Activated naive CD4-positive, alpha-beta T cell treated with Interleukin-2 at 50 U/mL for 16 hours (primary cell): ENCODE measurements at places on chromosomes 12 and 14.

- peak; percentile 78 for DNase-seq
These were observed 10.7 kb downstream of the STAC3 start for GRCh38 chr12:57240066-57240921.

DNA sequence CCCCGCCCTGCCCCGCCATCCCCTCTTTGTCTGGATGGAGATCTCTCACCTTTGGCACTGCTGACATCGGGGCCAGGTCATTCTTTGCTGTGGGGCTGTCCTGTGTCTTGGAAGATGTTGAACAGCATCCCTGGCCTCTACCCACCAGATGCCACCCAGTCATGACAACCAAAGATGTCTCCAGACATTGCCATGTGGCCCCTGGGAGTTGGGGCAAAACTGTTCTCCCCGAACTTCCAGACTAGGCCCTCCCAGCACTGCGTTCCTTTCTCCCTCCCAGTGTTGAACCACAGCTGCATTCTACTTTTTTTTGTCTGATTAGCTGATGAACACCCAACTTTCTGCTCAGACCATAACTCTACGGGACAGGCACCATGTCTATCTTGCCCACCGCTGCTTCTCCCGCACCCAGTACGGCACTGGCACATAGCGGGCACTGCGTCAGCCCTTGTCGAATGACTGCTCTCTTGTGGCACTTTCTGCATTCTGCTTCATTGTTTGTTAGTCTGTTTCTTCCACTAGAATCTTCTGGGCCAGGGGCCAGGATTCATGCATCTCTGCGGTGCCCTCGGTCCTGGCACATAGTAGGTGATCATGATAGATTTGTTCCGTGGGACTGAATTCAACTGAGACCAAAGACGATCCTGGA, 13.1 kb upstream of the MYL2 start:
- DNase-seq = no peak

DNA sequence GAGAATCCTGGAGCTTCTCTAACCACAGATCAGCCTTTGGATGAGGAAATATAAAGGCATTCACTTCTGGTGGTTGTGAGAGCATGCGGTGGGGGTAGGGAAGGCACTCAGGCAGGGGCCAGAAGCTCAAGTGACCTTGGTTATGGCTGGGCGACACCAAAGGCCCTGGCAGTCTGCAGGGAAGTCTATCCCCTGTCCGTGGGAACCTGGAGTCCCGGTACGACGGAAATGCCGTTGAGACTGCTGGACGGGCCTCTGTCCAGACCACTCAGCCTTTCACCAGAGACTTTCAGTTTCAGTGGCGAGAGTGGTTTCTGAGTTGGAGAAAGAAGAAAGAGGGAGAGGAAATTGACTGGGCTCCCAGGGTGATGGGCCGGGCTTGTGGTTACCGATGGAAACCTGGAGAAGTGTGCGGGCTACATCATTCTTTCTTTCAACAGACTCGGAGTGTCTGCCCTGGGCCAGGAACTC, 20.9 kb downstream of the ISCA2 start:
- DNase-seq = no peak

GRCh38 chr14:32370714-32371113, 41.6 kb downstream of the AKAP6 start:
- DNase-seq = no peak

GRCh38 chr14:70804556-70805162, 4.7 kb downstream of the MAP3K9 start:
- DNase-seq = no peak

- DNase-seq = no peak
These were observed 974 bp downstream of the BTBD7 start for GRCh38 chr14:93331728-93332396.

- DNase-seq = no peak
These were observed 17.3 kb upstream of the TMPRSS12 start for GRCh38 chr12:50825372-50825838.

GRCh38 chr12:122086641-122087285, 8.2 kb downstream of the MLXIP start:
- no peak for DNase-seq

GRCh38 chr12:48937170-48937569, 11.9 kb upstream of the FKBP11 start:
- DNase-seq = no peak

- DNase-seq = no peak
These were observed 57.2 kb upstream of the FICD start for GRCh38 chr12:108457734-108458361.

DNA sequence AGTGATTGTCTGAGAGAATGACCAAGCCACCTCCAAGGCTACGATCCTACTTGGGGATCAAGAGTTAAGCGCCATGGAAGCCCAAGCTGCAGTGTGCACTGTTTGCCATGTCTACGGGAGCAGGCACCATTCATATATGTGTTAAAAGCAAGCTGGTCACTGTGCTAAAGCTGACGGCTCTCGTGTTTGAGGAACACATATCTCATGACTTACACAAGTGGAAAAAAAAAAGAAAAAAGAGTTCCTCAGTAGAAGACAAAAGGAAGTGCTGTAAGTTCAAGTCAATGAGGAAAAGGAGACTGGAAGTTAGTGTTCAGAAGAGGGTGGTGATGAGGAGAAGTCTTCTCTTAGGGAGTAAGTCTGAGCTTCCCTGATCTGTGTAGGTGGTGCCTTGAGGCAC, 4.9 kb upstream of the PTCSC3 start:
- DNase-seq = no peak

- no peak for DNase-seq
These were observed 135.6 kb upstream of the MAX start for GRCh38 chr14:65237941-65238340.

GRCh38 chr12:131693149-131693548, 17.7 kb upstream of the SFSWAP start:
- no peak for DNase-seq

DNA sequence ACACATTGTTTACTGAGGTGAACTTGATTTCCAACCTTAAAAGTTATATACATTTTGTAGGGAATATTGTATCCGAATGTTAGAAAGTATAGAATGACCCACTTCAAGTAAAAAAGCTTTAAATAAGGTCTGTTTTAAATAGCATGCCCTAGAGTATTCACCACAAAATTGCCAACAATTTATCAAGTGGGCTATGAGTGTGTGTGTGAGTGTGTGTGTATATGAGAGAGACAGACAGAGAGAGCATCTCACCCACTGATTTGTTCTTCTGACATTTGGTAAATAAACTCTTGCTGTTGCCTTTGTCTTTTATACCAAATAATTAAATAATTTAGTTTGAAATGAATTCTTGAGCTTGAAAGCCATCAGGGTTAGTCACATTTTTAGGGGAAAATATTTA, 29.8 kb upstream of the RAP1B start:
- no peak for DNase-seq

GRCh38 chr14:74469548-74470518, 23.3 kb downstream of the NPC2 start:
- no peak for DNase-seq
